ENCODE measurements at places on chromosomes 4 and X.

DNA sequence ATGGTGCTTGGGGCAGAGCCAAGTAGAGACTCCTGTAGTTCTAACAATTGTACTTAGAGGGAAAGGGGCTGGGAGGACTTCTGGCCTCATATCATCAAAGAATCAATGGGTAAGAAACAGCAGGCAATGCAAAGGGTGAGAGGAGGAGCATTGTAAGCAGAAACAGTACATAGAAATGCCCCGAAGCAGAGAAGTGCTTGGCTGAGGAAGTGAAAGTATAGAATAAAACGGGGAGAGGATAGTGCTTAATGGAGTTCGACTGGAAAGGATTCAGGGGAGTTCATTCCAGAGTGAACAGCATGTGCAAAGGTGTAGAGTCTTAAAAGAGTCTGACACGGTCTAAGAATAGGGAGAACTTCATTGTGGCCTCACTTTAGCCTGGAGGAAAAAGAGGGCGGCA lies 103.0 kb downstream of the SYNPO2 start:
- no peak for DNase-seq

DNA sequence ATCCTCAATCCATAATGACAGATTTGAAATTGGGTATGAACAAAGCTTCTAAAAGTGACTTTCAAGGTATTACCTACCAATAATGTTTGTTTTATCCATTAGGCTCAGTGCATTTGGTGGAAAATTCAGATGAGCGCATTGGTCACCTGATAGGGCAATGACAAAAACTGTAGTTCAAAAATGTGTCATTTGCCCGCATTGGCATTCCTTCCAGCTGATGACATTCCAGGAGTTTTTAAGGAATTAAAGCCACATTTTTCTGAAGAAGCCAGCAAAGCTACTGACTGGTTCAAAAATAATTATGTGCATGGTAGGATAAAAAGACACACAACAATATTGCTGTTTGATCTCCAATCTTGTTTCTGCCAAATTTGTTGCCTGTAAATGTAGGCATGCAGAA lies 473.4 kb upstream of the CPEB2 start:
- no peak for DNase-seq

- no peak for DNase-seq
These were observed 210.4 kb downstream of the SPRY1 start for GRCh38 chr4:123606946-123607542.

DNA sequence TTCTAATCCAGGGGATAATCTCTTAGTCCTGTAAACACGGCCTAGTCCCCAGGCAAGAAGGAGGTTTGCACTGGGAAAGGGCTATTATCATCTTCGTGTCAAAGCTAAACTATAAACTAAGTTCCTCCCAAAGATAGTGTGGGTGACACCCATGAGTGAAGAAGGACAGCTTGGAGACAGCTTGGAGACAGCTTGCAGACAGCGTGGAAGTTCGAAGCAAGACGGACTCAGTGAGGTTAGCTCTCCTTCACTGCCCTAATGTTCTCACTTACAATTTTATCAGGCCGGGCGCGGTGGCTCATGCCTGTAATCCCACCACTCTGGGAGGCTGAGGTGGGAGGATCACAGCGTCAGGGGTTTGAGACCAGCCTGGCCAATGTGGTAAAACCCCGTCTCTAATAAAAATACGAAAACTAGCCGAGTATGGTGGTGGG lies 19.2 kb upstream of the PLCXD1 start:
- no peak for DNase-seq

DNA sequence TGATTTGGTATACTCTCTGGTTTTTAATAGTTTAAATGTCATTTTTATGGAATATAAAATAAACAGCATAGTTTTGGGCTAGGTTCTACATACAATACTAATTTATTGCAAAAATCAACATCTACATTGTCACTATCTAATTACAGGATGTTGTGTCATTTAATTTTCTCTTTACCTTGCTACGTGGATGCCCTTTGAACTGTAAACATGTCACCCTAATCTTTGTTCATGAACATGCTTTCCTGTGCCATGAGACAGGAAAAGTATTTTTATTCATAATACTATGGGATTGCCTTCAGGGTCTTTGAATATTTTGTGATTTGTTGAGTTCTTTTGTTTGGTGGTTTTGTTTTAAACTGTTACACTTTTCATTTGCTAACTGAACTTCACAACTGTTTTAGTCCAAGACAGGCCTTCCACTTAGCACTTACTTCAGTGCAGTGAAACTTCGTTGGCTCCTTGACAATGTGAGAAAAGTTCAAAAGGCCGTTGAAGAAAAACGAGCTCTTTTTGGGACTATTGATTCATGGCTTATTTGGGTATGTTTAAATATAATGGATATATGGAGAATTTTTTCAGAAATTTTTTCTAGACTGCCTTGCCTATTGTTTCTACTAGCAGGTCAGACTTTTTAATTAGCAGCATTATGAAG lies 40.9 kb downstream of the GK start:
- no peak for DNase-seq

DNA sequence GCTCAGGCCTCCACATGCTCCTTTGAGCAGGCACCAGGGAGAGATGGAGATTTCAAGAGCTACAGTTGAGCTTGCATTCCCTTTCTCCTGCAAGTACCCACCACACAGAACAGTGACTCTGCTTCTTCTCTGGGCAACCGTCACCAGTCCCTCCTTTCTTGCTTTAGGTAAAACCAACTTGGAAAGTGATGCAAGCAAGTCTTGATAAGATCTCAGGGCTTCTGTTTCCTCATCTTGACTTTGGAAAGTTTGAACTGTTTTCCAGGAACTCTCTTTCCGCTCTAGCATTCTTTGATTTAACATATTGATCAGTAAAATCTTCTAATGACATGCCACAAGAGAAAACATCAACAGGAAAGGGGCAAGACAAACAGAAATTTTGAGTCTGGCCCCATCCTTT lies 73.7 kb downstream of the USP46 start:
- no peak for DNase-seq

DNA sequence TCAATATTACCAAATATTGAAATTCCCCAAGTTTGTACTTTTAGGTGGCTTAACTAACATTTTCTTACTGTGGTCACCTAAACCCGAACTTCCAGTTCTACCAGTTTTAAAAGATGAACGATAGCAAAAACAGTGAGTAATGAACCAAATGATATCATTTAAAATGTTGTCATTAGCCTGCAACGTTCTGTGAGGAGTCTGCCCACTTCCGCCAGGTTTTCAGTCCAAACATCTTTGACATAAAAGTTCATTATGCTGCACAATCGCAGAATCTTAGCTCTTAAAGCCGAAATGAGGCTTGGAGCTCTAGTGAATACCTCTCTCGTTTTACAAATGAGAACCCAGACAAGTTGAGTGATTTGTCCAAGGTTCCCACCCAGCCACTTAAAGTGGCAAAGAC lies 762 bp downstream of the PIGA start:
- DNase-seq = peak; percentile 8

- peak; percentile 38 for DNase-seq
These were observed 164.7 kb downstream of the DCLK2 start for GRCh38 chr4:150242820-150243458.

GRCh38 chr4:95317085-95317793 lies 231.5 kb downstream of the UNC5C start:
- DNase-seq = no peak

- DNase-seq = no peak
These were observed 48.3 kb upstream of the NAP1L2 start for GRCh38 chrX:73262991-73263390.

GRCh38 chr4:173288296-173288695 lies 45.9 kb downstream of the HMGB2 start:
- no peak for DNase-seq

GRCh38 chrX:48648336-48648751 lies 35.3 kb upstream of the WAS start:
- peak; percentile 56 for DNase-seq

DNA sequence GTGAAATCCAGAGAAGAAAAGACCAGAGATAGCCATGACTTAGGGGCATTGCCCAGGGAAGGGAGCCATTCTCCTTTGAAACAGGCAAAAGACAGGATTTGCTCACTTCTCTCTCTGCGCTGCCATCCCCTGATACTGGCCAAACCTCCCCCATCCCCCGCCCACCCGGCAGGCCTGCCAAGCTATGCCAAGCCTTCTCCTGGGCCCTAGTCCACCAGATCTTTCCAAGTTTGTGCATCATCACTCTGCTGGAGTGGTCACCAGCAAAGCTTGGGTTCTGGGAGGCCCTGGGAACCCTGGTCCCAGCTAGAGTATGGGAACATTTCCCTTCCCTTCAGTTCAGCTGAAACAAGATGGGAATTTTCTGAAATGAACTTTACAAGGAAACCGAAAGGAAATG lies 18.4 kb downstream of the EFNB1 start:
- DNase-seq = no peak

- no peak for DNase-seq
These were observed 521.1 kb downstream of the CCSER1 start for GRCh38 chr4:90648311-90648710.

GRCh38 chr4:38073596-38074234 lies 113.5 kb downstream of the PTTG2 start:
- no peak for DNase-seq

DNA sequence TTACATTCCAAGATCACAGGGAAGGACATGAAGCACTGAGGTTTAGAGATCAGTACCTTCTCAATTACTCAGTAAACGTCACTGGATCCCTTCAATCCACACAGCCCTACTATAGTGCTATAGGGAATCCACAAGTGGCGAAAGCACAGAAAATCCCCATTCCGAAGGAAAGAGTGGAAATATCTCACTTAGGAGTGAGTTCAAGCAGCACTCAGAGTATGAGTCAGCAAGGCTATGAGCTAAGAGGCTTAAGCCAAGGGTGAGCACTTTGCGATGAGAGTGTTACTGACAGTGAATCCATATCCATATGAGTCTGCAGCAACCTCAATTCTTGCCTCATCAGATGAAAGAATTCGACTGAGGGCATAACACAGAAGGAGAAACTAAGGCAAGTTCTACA lies 165.1 kb downstream of the VSIG4 start:
- DNase-seq = no peak

GRCh38 chr4:59700651-59701050 lies 1499.5 kb upstream of the ADGRL3 start:
- no peak for DNase-seq

GRCh38 chrX:118978451-118978850 lies 4.0 kb downstream of the LONRF3 start:
- DNase-seq = no peak

- DNase-seq = peak; percentile 21
These were observed 298.1 kb downstream of the INPP4B start for GRCh38 chr4:142547974-142548373.

- no peak for DNase-seq
These were observed 113.6 kb downstream of the MID1 start for GRCh38 chrX:10506781-10507180.

DNA sequence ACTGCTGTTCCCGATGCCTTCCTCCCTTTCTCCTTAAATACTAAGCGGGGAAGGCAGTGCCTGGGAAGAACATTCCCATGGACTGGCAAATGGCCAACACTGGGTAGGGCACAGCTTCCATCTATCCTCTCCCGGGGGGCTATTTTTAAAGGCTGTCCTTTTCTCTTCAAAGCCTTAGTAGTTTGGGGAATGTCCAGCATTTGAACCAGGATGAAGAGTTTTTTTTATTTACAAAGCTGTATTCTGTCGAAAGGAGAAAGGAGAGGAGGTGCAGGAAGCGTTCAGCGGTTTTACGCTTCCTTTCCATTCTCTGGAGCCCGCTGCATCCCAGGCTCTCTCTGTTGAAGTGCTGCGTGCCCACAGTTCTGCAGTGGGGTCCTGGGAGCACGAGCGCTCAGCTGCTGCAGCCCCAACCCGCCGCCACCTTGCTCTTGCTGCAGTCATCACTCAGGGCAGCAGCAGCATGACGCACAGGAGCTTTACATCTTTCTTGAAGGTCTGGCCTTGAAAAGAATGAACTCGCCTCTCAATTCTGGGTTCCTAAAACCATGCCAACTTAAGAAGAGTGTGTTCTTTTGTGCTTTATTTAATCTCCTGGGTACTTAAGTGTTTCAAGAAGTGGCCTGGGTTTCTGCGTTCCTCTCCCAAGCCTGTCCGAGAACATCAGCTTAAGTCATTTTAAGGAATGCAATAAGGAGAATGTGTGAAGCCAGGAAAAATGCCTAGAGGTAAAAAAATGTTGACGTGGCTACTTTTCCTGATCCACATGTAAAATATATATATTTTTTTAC lies 427.2 kb downstream of the MAPK10 start:
- DNase-seq = no peak
